Stimulated activated CD8-positive, alpha-beta memory T cell treated with anti-CD3 and anti-CD28 coated beads, Interleukin-15, amount 100 ng/mL, for 4 hours (primary cell): ENCODE measurements at places on chromosomes 12 and 14.

DNA sequence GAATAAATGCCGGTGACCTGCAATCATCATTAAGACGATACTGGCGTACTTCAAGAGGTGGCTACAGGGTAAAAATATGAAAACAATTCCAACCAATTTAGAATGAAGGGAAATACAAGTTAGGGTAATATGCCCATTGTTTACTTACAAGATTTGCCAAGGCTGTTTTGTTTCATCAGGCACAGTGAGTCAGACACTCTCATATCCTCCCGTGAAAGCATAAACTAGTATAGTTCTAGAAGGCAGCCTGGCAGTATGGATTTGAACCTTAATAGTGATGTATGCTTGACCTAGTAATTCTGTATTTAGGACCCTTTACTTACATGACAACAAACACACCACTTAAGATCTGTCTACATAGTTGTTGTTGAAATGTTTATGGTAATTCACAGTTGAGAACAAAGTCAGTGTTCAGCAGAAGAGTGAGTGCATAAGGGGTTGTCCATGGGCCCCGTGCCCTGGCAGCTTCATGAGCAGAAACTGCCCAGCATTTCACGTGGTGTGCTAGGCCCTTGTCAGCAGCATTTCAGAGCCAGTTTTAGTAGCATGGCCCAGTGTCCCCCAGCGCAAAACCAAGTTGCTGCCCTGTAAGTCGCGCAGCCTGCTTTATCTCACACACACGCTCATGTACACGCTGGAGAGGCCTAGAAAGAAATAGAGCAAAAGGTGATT, 80.8 kb downstream of the EP400 start:
- no peak for DNase-seq

- DNase-seq, result no peak
Measured at GRCh38 chr14:80419345-80419744, 208.0 kb upstream of the DIO2 start.

DNA sequence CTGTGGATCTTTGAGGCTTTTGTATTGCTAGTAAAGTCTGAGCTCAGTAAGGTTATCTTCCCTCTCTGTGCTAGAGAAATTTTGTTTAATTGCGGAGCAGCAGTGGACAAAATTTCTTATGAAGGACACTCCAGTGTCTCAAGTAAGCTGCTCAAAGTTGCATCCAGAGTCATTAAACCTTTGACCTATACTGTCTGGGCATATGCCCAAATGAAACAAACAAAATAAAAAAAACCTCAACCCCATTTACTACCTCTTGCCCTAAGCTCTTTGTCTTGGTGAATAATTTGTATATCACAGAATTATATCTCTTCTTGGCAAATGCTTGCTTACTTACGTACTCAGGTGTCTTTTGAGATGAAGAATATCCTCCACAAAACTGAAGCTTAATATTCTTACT, 465.2 kb downstream of the SOX5 start:
- no peak for DNase-seq

DNA sequence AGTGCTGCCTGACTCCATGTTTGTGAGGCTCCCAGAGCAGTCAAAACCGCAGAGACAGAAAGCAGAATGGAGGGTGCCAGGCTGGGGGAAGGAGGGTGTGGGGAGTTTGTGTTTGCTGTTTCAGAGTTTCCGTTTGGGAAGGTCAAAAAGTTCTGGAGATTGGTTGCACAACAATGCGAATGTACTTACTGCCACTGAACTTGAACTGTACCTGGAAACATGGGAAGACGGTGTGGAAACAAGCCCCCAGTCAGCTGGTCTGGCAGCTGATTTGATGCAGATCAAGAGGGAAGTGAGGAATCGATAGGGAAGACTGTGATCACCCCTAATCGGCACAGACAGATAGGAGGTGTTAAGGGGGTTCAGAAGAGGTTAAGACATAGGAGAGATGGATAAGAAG, 35.3 kb upstream of the INF2 start:
- DNase-seq, result no peak

DNA sequence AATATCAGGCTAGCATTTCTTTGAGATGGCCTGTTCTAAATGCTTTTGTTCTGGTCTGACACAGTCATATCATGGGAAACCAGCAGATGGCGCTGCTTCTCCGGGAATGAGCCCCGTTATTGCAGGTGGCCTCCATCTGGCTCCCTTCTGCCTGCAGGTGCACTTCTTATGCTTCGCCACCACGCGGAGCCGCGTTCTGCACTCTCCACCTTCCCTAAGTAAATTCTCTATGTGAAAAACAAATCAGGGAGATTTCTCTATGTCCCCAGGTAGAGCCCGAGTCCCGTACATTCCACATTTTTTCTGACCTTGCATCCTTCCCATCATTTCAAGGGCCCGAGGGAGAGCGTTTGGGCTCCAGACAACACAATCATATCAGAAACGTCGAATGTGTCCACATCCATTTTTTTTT, 26.2 kb downstream of the GLRX5 start:
- peak; percentile 70 for DNase-seq

DNA sequence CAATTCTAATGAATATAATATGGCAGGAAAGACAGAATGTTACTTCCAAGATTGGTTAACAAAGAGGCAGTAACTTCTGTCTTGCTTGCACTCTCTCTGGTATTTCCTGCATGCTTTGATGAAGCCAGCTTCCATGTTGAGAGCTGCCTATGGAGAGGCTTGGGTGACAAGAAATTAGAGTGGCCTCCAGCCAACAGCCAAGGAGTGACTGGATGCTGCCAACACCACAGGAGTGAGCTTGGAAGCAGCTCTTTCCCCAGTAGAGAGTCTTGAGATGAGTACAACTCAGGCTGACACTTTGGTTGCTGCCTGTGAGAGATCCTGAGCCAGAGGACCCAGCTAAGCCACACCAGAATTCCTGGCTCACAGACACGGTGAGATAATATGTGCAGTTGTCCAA, 183.1 kb downstream of the RMST start:
- DNase-seq, result no peak

DNA sequence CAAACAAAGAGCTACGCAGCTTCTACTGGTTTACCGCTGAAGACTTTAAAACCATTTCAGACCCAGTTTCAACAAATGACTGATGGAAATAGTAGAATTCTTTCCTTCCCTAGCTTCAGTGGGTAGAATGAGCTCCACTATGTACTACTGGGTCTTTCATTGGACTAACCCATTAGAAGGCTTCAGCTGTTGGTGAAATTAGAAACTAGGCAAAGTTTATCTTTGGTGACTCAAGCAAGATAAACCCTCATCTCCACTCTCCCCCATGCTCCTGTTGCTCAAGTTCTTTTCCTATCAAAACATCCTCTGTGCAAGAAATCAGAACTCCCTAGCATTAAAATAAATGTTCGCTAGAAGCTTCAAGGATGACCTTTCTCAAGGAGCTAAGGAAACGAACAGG, 159.2 kb downstream of the PAWR start:
- no peak for DNase-seq

DNA sequence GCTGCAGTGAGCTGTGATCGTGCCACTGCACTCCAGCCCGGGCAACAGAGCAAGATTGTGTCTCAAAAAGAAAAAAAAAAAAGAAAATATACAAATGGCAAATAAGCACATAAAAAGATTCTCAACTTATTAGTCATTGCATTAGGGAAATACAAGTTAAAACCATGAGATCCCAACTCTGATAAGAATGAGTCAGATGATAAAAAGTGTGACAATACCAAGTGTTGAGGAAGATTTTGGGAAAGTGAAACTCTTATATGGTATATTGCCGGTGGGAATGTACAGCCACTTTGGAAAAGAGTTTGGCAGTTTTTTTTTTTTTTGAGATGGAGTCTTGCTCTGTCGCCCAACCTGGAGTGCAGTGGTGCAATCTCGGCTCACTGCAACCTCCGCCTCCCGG, 7.6 kb upstream of the PRPF40B start:
- no peak for DNase-seq

DNA sequence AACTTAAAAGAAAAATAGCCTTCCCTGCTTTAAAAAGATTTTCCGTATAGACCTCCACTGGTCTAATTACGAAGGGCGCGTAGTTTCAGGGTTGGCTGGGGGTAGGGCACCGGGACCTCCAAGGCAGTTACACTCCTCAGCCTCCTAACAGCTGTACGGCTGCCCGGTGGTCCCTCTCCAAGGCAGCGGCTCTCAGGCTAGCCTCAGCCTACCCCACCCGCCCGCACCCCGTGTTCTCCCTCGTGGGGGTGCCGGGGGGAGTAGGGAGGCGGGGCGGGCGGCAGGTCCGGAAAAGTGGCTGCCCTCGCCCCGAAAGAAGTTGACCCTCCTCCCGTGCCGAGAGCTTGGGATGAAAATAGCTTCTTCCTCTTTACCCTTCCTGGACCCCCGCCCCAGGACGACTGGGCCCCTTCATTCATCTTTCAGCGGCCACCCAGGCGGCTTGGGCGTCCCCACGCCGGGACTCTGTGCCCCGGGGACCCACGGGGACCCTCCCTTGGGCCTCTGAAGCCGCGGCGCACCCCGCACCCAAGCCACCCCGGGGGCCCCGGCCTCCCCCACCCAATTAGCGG, 991 bp upstream of the RCOR1 start:
- no peak for DNase-seq

DNA sequence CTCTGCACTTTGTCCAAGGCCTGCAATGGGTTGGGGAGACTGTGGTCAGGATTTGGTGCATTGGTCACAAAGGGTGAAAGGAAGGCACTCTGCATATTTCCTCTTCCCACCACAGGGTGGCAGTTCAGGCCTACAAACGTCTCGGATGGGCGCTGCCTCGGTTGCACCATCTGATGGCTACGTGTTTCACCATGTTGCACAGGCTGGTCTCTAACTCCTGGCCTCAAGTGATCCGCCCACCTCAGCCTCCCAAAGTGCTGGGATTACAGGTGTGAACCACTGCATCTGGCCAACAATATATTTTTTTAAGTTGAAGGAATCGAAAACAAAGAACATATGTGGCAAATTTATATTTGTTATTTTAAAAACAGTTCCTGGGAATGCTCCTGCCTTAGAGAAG, 35.1 kb downstream of the TMBIM6 start:
- DNase-seq, result no peak

GRCh38 chr14:101476916-101477553, 84.3 kb upstream of the DIO3 start:
- no peak for DNase-seq

GRCh38 chr12:31922341-31923062, 36.7 kb upstream of the RESF1 start:
- no peak for DNase-seq

DNA sequence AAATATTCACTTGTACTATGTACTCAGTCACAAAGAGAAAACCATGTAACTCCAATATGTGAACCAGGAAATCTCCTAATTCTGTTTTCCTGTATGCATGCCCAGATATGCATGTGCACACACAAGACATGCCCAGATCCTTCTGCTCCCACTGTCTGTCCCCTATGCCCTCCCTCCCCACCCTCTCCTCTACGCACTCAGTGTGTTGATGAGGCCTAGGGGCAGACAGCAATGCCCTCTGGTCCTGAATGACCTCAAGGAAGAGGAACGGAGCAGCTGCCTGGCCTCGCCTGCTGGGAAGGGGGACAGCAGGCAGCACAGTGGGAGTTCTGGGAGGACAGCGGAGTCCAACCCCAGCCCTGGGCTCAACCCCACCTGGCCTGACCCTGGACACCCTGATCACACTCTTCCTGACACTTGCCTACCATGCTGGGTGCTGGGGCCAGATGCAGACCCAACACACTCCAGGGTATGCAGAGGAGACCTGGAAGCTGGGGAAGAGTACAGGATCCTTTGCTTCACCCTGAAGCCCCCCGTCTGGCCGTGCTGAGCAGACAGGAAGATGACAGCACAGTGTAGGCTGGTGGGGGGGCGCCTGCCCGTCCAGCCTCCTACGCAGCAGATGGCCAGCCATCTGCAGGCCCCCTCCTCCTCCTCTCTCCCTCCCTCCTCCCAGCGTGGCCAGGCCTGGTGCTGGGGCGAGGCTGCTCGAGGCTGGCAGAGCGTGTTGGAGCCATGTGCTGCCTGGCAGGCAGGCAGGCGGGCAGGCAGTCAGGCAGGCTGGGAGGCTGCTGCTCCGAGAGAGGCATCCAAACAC, 106.6 kb upstream of the NCOR2 start:
- no peak for DNase-seq

DNA sequence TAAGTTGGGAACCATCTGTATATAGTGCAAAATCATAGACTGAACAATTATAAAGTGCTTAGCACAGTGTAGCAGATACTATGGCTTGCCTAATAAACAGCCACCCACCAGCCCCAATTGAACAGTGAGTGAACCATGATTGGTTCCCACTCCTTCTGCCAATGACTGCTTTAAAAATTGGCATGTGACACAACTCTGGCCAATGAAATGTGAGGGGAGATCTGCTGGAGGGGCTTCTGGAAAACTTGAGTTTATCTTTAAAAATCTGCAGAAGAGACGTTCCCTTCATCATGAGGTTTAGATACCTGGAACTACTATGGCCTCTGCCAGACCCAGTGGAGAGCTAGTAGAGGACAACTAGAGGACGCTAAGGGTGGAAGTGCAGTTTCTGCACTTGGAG, 4.7 kb downstream of the PIGH start:
- no peak for DNase-seq

GRCh38 chr14:101217616-101218371, 314.3 kb upstream of the RTL1 start:
- DNase-seq, result no peak

- DNase-seq, result no peak
Measured at GRCh38 chr12:524167-524951, 64.6 kb downstream of the B4GALNT3 start.

GRCh38 chr14:32846821-32847365, 91.8 kb upstream of the NPAS3 start:
- no peak for DNase-seq

- DNase-seq, result no peak
Measured at GRCh38 chr12:63822352-63822751, 22.1 kb upstream of the SRGAP1 start.

- DNase-seq, result no peak
Measured at GRCh38 chr14:54760866-54761575, 141.6 kb downstream of the GCH1 start.

DNA sequence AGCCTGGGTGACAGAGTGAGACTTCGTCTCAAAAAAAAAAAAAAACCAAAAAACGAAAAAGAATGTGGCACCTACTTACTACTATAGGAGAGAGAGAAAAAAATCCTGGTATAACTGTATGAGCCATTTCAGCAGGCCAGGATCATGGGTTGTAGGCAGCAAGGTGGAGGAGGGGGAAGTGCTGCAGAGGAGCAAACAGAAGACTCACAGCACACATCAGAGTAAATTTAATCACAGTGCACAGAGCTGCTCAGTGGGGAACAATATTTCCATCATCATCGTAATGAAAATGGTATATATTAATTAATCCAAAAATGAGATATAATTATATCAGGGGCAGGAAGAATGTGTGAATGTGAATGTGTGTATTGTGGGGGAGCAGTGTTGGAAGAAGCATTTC, 175.8 kb downstream of the SLC2A13 start:
- DNase-seq, result no peak

GRCh38 chr14:74567646-74568379, 44.2 kb downstream of the LTBP2 start:
- DNase-seq, result no peak
